ENCODE measurements at places on chromosomes 11 and 22.
A peak's percentile ranks its signal among the peaks of the same experiment; 100 is the strongest.

DNA sequence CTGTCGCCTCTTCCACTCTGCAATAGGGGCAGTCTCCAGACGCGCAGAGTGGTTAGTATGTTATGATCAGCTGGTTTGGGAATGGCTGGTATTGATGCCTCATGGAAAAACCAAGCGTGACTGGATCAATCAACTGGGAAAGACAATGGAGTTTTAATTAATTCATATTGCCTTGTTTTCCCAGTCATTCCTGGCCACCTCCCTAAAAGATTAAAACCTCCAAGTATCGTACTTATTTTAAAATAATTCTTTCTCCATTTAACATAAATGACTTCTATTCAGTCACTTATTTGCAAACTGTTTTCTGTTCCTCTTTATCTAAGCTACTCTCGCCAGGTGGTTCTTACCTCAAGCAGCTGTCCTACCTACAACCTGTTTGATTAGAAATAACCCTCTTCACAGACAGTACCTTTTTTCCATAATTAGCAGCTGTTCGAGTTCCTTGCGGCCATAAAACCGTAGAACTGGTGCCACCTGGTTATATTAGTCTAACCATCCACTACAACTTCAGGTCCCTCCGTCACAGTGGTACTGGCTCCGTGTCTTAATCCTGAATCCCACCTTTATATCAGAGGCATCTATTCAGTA lies 898 bp downstream of the ZNF215 start:
- DNase-seq: peak; percentile 7

DNA sequence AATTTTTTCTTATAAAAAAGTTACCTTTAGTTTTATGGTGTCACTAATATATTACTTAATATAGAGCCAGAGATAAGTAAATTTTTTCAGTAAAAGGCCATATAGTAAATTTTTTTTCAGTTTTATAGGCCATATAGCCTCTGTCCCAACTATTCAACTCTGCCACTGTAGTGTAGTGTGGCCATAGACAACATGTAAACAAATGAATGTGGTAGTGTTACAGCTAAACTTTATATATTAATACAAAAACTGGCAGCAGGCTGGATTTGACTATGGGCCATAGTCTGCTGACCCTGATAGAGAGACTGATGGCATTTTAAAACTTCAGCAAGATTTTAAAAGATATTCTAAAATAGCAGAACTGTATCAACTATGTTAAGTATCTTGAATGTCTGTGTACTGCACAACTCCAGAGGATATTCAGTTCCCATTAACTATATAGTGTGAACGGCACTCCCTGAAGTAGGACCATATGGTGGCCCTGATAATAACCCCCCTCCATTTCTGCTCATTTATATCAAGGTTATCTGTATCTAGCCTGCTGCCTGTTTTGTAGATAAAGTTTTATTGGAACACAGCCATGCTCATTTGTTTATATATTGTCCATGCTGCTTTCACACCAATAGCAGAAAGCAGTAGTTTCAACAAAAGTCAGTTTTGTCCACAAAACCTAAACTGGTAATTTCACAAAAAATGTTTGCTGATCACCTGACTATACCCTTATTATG lies 71.6 kb downstream of the PRMT3 start:
- DNase-seq: no peak

DNA sequence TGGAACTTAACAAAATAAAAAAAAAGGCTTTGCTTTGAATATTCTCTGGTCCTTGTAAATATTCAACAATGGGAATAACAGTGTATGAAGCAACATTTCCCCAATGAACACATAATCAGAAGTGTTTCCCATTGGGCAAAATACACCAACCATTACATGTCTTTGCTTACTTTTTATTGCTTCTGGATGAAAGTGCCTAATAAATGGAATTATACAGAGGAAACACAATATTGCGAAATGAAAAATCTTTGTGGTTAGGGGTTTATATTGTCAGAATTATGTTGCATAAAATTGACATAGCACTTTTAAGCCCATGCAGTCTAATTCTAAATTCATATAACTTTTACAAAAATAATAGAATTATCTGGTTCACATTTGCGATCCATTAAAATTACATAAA lies 386.4 kb downstream of the DCDC1 start:
- DNase-seq: no peak

DNA sequence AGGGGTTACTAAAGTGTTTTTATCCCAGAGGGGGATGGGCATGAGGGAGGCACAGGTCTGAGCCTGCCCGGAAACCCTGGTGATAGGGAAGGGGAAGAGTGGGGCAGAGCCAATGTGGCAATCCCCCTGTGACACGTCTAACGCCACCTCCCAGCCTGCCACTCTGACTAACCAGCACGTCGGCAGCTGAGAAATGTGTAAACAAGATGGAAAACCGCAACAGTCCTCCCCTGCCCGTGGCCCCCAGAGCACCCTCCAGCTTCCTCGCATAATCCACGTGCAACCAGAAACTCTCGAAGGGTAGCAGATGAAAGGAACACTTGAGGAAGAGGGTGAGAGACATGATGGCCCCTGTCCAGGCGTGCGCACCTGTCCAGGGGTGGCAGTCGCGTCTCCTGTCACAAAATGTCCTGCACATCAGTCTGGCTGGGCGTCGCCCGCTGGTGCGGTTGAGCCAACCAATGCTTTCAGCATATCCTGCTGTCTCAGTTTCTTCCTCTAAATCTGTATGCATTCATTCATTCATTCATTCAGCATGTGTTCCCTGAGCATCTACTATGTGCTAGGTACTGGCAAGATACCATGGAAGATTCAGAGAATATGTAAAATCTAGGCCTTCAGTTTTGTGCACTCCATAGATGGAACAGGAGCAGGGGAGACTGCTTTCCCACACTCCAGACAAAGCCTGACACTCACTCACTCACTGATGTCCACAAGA lies 4.5 kb downstream of the TMPRSS4 start:
- no peak for DNase-seq

DNA sequence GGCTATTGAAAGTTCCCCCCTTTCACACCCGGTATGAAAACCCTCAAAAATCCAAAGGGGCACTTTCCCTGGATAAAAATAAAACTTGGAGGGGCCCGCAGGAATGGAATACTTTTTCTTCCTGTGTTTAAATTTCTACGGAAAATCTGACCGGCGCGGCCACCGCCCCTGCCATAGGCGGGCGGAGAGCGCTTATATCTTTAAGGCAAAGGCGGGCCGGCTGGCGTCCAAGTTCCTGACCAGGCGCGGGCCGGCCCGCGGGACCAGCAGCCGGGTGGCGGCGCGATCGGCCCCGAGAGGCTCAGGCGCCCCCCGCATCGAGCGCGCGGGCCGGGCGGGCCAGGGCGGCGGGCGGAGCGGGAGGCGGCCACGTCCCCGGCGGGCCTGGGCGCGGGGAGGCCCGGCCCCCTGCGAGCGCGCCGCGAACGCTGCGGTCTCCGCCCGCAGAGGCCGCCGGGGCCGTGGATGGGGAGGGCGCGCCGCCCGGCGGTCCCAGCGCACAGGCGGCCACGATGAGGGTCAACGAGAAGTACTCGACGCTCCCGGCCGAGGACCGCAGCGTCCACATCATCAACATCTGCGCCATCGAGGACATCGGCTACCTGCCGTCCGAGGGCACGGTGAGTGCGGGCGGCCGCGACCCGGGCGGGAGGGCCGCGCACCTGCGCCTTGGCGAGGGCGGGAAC lies at the start of gene ANO1:
Gene ANO1, plus strand, starts transcription at position 223 of the 686 bp plus-strand sequence. Its CDS starts 290 bp downstream, at position 513.
- DNase-seq: no peak

DNA sequence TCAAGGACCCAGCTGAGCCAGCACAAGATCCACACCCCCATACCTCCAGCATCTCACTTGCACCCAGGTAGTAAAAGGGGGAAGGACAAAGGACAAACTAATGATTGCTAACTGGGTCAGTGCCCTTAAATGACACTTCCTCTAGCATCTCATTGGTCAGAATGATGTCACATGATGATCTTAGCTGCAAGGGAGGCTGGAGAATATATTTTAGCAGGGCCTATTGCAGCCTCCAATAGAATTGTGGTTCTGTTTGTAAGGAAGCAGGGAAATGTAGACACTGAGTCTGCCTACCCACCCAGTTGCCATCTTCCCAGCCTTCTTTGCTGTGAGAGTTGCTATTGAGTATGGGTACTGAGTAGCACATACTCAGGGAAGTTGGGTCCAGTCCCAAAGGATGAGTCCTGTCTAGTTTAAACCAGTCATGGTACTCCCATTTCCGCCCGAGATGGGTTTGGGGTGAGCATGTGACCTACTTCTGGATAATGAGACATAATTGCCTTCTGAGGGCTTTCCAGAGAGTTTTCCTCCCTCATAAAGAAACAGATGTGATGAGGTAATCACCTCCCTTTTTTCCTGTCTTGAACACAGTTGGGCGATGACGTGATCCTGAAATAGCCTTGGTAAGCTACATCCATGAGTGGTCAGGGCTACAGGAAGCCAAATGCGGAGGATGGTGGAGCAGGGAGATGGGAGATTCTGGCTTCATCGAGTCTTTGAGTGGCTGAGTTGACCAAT lies 5.5 kb upstream of the DNAL4 start:
- no peak for DNase-seq

- DNase-seq: peak; percentile 31
Measured at GRCh38 chr11:104967534-104968354, 630 bp downstream of the CASP4 start.

- DNase-seq: no peak
Measured at GRCh38 chr22:46896166-46896565, 133.7 kb downstream of the TBC1D22A start.

DNA sequence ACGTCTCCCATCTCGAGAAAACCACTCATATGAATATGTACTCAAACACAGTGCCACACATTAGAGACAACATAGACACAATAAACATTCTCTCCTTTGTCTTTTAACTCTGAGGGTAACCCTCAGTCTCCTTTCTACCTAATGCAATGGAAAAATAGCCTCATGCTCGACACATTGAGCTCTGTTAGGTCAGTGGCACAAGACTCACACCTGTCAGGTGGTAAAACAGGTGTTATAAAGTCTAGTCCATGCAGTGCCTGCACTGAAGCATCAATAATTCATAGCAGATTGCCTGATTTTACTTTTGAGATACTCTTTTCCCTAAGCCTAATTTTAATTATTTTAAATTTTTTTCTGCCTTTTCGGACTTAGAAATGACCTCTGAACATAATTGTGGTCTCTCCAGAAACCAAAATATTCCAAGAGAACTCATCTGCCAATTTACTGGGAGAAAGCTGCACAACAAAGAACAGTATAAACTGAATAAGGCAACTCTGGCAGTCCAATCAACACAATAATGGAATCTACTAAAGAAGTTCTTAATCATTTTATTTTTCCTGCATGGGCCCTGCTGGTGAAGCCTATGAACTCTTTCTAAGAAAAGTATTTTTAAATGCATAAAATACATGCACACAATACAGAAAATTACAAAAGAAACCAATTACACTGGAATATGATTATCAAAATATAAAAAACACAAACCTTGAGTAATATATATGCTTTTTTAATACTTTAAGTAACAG lies 9.9 kb downstream of the RDX start:
- no peak for DNase-seq

- DNase-seq: no peak
Measured at GRCh38 chr22:47297261-47298016, 535.0 kb downstream of the TBC1D22A start.

GRCh38 chr11:19027829-19028595 lies 32.5 kb downstream of the MRGPRX2 start:
- peak; percentile 92 for DNase-seq

- no peak for DNase-seq
Measured at GRCh38 chr11:131864228-131864627, 493.8 kb downstream of the NTM start.

DNA sequence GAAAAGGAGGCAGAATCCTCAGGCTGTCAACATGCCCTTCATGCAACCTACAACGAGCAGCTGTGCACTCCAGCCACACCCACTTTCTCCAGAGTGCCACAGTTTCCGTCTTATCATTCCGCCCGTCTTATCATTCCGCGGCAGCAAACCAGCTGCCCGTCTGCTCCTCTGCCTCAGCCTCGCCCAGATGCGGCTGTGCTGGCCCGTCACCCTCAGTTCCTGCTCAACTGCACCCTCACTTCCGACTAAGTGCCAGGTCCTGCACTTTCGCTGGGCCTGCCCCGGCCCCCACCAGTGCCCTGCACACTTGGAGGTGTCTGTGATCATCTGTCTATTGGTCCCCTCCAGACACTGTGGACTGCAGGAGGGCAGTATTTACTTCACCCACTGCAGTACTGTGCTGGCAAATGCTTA lies 43.7 kb downstream of the MICAL3 start:
- no peak for DNase-seq

DNA sequence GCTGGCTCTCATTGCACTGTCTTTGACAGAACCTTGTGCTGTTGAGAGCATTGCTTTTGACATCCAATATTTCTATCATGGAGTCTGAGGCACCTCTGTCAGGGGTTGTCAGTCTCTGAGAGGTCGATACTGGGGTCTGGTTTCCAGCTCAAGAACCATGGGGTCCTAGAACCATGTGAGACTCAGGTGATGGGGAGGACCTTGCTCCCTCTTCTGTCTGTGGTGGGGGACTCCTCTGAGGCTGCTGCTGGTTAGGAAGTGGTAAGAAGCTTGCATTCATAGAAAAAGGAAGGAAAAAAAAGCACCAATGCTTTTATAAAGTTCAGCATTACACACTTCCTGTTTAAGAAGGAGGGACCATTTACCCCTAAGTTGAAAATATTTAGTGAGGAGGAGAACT lies 91.8 kb upstream of the CD44 start:
- no peak for DNase-seq

GRCh38 chr11:75831915-75832502 lies 17.0 kb downstream of the UVRAG start:
- DNase-seq: no peak

- DNase-seq: no peak
Measured at GRCh38 chr11:64743591-64744543, at the start of gene RASGRP2. Gene RASGRP2 (minus strand): TSS chr11:64744142. CDS start chr11:64742866, 1,276 bp downstream.

DNA sequence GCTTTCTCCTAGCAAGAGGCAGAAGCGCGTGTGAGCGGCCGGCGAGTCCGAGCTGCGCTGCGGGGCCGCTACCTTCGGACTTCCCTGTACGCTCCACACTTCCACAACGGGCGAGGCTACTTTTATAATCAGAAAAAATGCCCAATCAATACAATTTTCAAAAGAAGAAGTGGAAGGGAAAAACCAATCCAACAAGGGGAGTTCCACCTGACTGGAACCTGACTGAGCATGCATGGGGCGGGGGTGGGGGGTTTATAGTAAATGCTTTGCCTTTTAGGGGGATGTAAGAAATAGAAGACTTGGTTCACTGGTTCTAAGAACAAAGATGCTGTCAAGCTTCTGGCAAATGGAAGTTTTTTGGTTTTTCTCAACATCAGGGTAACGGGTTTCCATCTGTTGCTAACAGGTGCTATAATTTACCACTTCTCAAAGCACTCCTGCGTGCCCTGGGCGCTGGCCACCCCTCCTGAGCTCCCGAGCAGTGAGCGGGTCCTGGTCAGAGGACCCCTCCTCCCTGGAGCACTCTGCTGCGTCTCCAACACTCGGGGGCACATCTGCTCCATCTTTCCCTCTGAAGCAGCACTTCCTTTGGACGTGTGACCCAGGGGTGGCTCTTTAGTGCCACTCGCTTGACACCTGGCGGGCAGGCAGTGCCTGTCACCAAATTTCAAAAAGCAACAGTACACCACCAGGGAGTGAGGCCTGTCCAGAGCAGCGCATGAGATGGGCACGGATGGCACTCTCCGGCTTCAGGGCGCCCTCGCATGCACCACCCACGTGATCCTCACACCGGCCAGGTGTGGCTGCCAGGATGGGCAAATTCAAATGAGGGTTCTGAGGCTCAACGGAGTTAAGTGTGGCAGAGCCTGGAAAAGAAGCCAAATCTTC lies 21.6 kb upstream of the BID start:
- DNase-seq: no peak

Data from RWPE1 (cell line).